ENCODE measurements at places on chromosomes 7 and 10.

- no peak for DNase-seq
Observed at GRCh38 chr10:63423494-63423893, 42.3 kb downstream of the JMJD1C start.

DNA sequence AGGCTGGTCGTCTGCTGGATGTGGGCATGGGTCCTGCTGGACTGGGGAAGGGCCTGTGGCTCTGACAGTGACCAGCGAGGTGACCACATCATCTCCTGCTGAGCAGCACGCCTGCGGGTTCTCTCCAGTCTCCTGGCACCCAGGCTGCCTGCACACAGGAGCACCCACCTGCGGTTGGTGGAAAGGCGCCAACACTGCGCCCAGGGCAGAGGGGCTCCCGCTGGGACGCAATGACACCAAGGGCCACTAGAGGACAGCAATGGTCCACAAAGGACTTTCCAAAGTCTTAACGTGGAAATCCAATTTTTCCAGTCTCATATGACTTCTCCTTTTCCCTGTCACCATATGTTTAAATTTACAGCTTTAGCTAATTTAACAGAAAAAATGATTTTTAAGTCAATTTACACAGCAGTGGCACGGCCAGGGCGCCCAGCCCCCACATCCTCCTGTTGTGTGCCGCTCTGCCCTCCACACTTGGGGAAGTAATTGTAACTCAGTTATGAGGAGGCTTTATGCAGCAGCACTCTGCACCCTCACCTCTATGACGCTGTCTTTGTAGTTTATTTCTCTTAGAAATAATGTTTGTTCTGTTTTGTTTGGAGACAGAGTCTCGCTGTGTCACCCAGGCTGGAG lies 38.1 kb downstream of the CFAP46 start:
- no peak for DNase-seq

- no peak for DNase-seq
Observed at GRCh38 chr7:87565877-87566276, 34.8 kb downstream of the ABCB1 start.

GRCh38 chr10:66804962-66805361 lies 120.9 kb upstream of the LRRTM3 start:
- no peak for DNase-seq

- DNase-seq = no peak
Observed at GRCh38 chr7:91266689-91267090, 2.5 kb downstream of the FZD1 start.

DNA sequence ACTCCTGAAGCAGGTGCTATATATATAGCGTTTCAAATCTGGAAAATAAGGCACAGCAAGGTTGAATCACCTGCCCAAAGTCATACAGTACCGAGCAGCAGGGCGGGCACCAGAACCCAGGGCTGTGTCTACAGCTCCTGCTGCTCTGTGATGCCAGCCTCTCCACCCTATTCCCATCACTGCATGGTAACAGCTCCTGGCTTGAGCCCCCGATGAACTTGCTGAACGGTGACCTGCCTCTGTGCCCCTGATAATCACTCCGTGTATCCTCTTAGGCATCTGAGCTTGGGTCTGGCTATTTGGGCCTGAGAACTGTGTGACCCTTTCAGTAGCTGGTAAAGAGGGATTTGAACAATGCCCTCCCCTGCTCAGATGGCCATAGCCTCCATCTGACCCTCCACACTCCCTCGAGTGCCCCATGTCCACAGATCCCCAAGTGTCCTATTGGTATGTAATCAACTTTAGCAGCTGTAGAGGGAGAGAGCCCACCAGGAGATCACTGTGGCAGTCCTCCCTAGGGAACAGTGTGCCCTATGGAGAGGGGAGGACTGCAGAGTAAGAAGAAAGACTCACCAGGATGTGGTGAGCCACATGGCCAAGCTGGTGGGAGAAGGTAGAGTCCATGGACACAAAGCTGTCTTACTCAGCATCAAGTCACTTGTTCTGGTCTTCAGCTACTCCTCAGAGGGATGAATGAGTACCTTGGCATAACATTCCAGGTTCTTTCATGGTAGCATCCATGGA lies 1.1 kb upstream of the ARHGAP22 start:
- peak; percentile 42 for DNase-seq

DNA sequence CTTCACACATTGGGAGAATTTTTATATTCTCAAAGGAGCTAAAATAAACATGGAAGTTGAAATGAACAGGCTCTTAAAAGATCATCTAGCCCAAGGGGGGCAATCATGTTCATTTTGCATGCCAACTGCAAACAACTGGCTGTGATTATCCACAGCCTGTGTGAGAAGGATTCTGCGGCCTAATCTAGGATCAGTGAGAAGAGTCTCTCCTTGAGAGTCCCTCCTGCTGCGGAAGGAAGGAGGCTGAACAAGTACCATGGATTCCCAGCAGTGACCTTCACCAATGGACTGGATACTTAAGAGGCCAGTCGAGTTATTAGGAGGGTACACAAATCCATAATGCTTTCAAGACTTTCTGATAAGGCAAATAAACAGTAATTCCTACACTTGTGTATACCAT lies 76.7 kb downstream of the IGF2BP3 start:
- no peak for DNase-seq

DNA sequence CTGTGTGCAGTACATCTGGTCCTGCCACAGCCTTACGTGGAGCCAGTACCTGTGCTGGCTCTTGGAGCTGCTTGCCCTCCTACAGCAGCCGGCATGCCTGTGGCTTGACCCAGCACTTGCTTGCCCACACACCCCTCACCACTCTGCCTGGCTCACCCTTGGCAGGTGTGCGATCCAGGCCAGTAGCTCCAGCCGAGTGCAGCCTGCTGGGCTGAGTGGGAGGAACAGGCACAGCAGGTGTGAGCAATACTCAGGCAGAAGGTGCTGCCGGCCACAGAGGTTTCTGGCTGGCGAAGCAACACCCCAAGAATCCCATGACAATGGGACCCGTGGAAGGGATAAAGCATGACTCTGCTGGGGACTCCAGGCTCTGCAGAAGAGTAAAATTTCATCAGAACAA lies 173.5 kb upstream of the ADCY1 start:
- DNase-seq = no peak

DNA sequence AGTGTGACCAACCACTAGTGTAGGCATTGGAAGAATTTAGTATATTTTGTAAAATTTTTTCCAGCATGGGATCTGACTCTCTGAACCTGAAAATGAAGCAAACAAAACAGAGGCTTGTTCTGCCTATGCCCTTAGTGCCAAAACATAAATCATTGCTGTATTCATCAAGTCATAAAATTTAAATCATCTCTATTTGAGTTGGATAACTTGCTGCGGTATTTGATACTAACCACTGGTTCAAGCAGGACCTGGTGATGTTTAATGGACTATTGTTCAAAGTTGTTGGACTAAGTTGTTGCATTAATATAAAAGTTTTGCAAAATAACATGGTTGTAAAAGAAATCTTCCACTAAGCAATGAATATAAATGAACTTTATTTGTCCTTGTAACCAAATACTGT lies 19.8 kb upstream of the RPA3 start:
- DNase-seq = no peak

GRCh38 chr10:107561136-107561650 lies 396.7 kb upstream of the SORCS1 start:
- DNase-seq = no peak

Measured in right atrium auricular region (tissue), 2 donors.